Myocyte (in vitro differentiated cells): ENCODE measurements at places on chromosomes 5 and 9. TPM values are rescaled to one million over a fixed set of nuclear protein-coding genes. Genes with fewer than 3 reads are reported as not detected.

SARDH gene
- total RNA-seq, result 55.6 and 70.3 TPM in 2 replicates

- DNase-seq, result peak; percentile 60
Observed at GRCh38 chr9:88852794-88853193, 138.5 kb upstream of the S1PR3 start.

GRCh38 chr5:18630458-18631045 lies 996.3 kb downstream of the TAF11L14 start:
- no peak for DNase-seq

SLC4A9 gene
- not detected in 2 replicates for total RNA-seq

DNA sequence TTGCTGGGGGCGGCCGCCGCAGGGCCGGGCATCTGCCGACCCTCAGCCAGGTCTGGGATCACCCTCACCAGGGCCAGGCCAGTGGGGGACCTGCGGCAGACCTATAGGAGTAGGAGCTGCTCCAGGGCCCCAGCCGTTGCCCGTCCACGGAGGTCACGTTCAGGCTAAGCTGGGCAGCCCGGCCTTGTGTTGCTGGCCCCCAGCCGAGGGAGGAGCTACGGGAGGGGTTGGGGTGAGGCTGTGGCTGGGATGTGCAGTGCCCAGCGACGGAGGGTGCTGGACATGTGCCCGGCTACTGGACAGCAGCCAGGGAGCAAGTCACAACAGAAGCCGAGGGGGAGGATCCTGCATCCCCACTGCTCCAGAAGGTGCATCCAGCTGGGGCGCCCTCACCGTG lies 39.6 kb upstream of the SLC6A19 start:
- peak; percentile 67 for DNase-seq

DNA sequence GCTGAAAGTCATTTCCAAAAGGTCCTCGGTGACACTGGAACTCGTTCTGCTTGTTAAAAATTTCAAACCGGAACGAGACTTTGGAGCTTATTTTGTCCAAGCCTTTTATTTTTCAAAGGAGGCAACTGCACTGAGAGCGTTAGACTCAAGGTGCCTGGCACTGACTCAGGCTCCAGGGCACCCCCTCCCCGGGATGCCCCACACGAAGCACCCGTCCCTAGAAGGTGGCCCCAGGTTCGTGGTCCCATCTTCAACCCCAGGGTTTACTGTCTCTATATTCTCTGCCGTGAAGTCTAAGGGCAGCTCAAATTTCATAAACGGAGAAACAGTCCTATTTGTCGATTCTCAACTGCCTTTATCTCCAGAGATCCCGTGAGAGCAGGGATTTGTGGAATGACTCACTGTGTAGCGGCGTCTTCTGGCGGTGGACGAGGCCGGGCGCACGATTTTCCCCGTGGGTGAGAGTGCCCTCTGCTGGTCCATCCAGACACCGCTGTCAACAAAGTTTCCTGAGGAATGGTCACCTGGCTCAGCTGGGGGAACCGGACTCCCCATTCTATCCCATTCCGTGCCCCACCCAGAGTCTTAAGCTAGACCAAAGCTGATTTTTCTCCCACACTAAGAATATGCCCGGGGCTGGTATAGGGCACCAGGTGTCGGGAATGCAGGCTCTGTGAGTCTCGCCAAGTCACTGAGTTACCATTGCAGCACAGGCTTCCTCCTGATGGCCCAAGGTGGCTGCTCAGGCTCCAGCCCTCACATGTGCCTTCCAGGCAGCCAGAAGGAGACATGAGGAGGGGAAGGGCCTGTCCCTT lies 27.1 kb upstream of the SLC6A19 start:
- DNase-seq, result peak; percentile 72
